ENCODE measurements at places on chromosomes 4 and X.

- DNase-seq, result no peak
Observed at GRCh38 chr4:127686658-127687057, 43.5 kb upstream of the SLC25A31 start.

DNA sequence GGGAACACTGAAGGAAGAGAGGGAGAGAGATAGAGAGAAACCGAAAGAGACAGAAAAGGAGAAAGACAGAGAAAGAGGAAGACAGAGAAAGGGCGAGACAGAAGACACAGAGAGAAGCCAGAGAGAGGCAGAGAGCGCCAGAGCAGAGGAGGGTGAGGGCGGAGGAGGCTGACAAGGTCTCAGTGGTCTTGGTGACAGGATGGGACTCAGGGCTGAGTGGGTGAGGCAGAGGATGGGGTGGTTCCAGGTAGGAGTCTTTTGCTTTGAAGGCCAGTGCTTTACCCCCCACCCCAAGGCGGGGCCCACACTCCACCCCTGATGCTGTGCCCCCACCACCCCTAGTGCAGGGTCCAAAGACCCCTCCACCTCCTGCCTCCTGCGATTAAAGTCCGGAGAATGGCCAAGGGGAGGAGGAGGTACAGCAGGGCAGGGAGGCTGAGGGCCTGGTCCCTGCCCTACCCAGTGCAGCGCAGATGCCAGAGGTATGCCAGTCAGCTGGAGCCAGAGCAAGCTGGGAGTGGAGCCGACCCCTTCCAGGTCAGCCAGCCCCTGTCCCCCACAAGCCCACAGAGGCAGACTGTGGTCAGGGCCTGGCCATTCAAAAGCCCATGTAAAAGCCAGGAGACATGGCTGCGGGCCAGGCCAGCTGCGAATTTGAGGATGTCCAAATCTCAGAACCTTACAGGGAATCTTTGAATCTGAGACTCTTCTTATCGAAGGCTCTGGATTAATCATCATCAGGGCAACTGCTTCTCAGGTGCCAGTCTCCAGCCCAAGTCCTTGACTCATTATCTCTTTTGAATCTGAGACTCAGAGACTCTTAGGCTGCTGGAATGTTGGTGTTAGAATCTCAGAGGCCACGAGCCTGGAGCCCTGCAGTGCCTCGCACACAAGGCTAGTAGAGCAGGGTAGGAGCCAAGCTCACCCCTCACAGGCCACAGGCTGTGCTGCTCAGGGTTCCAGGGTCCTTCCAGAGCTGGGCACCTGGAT lies 758 bp downstream of the IQSEC2 start:
- no peak for DNase-seq

- DNase-seq, result no peak
Observed at GRCh38 chrX:131741103-131741581, 197.3 kb downstream of the OR13H1 start.

GRCh38 chr4:66516940-66517339 lies 846.7 kb upstream of the EPHA5 start:
- no peak for DNase-seq

DNA sequence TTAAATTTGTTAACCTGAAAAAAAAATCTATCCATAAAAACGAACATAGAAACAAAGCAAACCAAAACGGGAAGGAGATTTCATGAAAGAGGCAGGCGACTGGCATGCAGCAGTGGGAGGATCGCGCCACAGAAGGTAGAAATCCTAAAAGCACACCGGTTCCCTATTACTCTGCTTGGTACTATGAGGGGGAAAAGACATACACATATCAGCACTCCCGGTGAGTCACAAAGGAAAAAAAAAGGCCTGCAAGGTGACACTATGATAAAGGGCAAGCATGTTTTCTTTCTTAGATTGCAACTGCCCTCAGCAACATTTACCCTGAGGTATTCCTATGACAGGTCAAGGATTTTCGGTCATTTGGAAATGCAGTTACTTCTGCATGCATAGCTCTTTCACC lies 60.6 kb upstream of the NAP1L5 start:
- no peak for DNase-seq

GRCh38 chr4:159498446-159499115 lies 395.7 kb downstream of the RAPGEF2 start:
- DNase-seq, result no peak

- DNase-seq, result no peak
Observed at GRCh38 chr4:66204534-66205247, 534.4 kb upstream of the EPHA5 start.

- DNase-seq, result no peak
Observed at GRCh38 chr4:159105761-159106243, 2.9 kb downstream of the RAPGEF2 start.

- no peak for DNase-seq
Observed at GRCh38 chrX:121093011-121093410, 45.6 kb downstream of the GLUD2 start.

- no peak for DNase-seq
Observed at GRCh38 chr4:77154761-77155499, 2.1 kb upstream of the CCNG2 start.

- no peak for DNase-seq
Observed at GRCh38 chr4:61556277-61556676, 356.2 kb downstream of the ADGRL3 start.

DNA sequence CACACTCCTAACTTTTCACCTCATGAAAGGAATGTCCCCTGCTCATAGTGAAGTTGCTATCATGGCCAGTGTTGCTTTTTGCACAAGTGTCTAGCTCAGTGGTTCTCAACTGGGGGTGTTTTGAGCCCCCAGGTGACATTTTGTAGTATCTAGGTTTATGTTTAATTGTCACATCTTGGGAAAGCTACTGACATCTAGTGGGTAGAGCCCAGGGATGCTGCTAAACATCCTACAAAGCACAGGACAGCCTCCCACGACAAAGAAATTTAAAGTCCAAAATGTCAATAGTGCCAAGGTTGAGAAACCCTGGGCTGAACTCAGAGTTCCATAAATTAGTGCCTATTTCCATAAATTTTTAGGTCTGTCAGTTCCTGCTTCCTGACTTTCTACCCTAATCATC lies 70.7 kb upstream of the HCCS start:
- DNase-seq, result no peak

DNA sequence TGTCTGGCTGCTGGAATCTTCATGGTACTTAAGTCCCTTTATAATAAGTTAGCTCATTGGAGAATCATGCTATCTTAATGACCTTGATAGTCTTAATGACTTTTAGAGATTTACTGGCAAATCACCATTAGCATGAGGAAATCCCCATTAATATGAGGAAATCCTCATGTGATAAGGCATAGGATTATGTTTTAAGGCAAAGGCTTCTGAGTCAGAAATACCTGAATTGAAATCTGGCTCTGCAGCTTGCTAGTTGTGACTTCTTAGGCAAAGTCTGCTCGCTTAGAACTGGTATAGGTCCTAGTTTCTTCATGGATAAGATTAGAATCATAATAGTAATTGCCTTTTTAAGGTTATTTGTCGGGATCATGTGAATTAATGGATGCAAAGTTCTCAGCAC lies 190.2 kb upstream of the BANK1 start:
- no peak for DNase-seq

DNA sequence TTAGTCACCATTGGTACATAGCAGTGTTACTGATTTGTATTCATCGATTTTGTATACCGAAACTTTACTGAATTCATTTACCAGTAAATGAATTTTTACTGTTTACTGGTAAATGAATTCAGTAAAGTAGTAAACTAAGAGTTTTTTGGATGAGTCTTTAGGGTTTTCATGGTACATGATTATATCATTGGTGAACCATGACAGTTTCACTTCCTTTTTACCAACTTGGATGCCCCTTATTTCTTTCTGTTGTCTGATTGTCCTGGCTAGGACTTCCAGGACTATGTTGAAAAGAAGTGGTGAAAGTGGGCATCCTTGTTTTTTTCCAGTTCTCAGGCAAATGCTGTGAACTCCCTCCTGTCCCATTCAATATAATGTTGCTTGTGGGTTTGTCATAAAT lies 494.9 kb downstream of the GALNTL6 start:
- DNase-seq, result no peak

DNA sequence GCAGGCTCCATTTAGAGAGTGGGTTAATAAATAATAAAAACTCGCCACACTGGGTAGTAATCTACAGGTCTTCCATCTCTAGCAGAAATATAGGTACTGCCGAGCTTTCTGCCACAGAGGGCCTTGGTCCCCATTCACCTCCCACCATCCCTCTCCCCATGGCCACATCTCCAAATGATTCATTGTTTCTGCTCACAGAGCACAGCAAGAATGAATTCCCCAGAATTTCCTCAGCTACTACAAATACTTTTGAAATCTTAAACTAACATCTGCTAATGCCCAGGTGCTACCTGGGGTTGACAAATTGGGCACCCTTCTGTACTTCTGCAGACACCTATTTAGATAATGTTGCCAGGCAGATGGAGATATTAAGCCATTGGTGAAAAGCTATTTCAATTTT lies 5.1 kb downstream of the PHEX start:
- no peak for DNase-seq

GRCh38 chr4:128840711-128841318 lies 31.3 kb downstream of the JADE1 start:
- DNase-seq, result no peak

- DNase-seq, result no peak
Observed at GRCh38 chr4:120622601-120623000, 299.9 kb downstream of the PRDM5 start.

DNA sequence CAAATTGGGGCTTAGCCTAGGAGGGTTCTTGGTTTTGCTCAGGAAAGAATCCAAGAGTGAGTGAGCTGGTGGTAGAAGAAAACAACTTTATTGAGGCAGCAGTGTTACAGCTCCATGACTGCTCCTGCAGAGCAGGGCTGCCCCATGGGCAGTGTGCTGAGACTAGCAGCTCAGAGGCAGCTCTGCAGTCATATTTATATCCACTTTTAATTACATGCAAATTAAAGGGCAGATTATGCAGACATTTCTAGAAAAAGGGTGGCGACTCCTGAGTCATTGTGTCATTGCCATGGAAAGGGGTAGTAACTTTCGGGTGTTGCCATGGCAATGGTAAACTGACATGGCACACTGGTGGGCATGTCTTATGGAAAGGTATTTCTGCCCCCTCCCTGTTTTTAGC lies 202.2 kb downstream of the CLCN4 start:
- no peak for DNase-seq

GRCh38 chr4:38315286-38315685 lies 348.7 kb upstream of the KLF3 start:
- no peak for DNase-seq

DNA sequence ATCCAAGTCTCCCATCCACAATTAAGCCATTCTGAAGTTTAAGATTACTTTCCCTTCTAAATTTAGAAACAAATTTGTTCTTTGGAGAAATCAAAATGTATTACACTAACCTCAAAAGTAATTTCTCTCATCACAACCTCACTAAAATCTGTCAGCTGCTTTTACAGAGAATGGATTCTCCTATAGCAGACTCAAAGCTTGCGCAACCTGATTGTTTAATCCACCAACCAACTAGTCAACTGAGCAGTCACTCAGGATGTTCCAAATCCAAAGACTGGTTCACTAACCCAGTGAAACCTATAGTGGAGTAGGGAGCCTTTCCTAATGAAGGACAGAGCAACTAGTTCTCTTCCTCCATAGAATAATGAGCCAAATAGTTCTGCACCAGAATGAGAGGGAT lies 44.3 kb downstream of the RCHY1 start:
- DNase-seq, result no peak

- no peak for DNase-seq
Observed at GRCh38 chrX:105063743-105064142, 156.8 kb downstream of the TEX13A start.

DNA sequence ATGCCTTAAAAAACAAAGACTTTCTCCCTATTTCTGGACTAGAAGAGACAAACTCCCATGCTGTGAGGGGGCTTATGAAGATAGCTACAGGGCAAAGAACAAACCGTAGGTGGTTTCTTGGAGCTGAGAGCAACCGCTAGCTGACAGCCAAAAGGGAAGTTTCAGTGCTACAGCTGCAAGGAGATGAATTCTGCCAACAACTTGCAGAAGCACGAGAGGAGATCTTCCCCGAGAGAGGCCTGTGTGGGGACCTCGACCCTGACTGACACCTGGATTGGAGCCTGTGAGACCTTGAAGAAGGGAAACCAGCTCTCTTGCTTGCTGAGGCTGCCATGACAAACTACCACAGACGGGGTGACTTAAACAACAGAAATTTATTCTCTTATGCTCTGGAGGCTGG lies 183.8 kb upstream of the VCX3A start:
- DNase-seq, result no peak

GRCh38 chrX:73913580-73913979 lies 350.6 kb downstream of the CHIC1 start:
- DNase-seq, result no peak

- no peak for DNase-seq
Observed at GRCh38 chrX:39384996-39385395, 583.7 kb downstream of the MID1IP1 start.

- DNase-seq, result no peak
Observed at GRCh38 chrX:76520273-76521054, 93.0 kb downstream of the MAGEE1 start.

DNA sequence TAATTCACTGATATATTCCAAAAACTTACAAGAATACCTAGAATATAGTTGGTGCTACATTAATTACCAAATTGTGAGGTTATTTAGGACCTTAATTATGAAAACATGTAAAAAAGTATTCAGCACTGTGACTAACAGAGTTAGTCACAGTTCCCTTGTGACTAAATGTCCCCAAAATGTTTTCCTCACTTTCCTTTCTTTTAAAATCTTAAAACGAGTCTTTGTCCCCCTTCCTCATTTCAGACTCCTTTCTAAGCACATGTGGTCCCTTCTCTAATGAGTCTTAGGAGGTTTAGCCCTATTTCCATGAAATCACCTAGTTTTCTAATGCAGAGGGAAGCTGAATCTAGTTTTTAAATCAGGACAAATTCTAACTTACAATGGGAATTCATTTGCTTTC lies 175.0 kb downstream of the PPP3CA start:
- DNase-seq, result no peak

- no peak for DNase-seq
Observed at GRCh38 chrX:128676651-128677050, 624.4 kb upstream of the ACTRT1 start.

GRCh38 chr4:3348621-3349020 lies 55.8 kb downstream of the RGS12 start:
- DNase-seq, result no peak

DNA sequence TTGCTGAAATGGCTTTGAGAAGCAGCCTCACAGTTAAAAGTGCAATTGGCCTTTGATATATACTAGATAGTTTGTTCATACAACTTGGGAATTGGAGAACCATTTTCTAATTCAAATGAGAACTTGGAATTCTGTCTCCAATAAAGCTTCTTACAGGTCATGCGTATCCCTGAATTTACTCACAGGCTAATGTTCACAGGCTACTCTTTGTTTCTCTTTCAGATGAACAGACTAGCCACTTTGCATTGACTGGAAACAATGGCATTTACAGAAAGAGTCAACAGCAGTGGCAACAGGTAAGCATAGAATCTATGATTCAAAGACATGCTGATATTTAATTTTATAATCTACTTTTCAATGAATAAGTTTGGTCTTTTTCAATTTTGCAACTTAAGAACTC lies 13.5 kb downstream of the AFF1 start:
- no peak for DNase-seq

GRCh38 chr4:185227131-185227551 lies 17.7 kb downstream of the SNX25 start:
- no peak for DNase-seq
